ENCODE measurements at places on chromosomes 11 and 22.

GRCh38 chr22:37267135-37267587 is 15.1 kb upstream of the CYTH4 start:
- DNase-seq, result peak; percentile 76

GRCh38 chr11:16989554-16989953 is 24.7 kb downstream of the PLEKHA7 start:
- no peak for DNase-seq

GRCh38 chr22:47089796-47090460 is 327.5 kb downstream of the TBC1D22A start:
- no peak for DNase-seq

DNA sequence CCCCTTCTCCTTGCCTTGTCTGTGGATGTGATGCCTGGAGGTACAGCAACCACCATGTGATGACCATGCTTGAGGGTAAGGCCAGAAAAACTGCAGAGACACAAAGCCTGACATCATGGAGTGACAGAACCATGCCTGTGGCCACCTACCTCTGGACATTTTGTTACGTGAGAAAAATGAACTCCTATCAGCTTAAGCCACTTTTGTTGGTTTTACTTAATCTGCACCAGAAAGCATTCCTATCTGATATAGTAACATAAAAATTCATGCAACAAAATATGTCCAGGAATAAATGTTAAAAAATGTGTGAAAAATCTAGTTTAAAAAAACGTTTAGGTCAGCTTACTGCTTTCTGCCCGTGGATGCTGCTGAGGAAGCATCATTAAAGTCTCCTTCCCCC is 42.6 kb upstream of the P4HA3 start:
- no peak for DNase-seq

DNA sequence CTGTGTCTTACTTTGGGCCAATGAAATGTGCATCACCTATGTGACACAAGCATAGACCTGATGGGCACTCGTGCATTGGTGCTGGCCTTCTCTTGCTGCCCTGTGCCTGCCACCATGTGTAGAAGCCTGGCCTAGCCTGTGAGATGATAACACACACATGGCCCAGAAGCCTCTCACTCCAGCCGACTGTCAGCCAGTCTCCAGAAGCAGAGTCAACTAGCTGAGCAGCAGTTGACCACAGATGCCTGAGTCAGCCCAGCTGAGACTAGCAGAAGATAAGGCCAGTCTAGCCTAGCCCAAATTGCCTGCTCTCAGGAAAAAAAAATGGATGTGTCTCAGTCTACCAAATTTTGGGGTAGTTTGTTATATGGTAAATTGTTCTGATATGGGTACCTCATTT is 46.2 kb downstream of the CSNK2A3 start:
- DNase-seq, result no peak

Data from activated naive CD8-positive, alpha-beta T cell treated with anti-CD3 and anti-CD28 coated beads for 36 hours (primary cell).